ENCODE measurements at places on chromosomes 1 and 21. TPM values are rescaled to one million over a fixed set of nuclear protein-coding genes. Genes with fewer than 3 reads are reported as not detected.

Gene C1QC
- polyA plus RNA-seq, result not detected

Gene AMY1A
- not detected for polyA plus RNA-seq

Gene PRDM16
- 0.29 TPM for polyA plus RNA-seq

Gene PRAMEF27
- not detected for polyA plus RNA-seq

Gene ZNF683
- polyA plus RNA-seq, result 4.1 TPM

Gene MMEL1
- polyA plus RNA-seq, result 5.1 TPM

Gene SPRR2E
- polyA plus RNA-seq, result not detected

Gene OR10J5
- not detected for polyA plus RNA-seq

Gene OR2T27
- polyA plus RNA-seq, result not detected

Gene CDC42BPA
- 0.67 TPM for polyA plus RNA-seq

Gene SPRR1A
- polyA plus RNA-seq, result not detected

Gene ZRANB2
- 47.2 TPM for polyA plus RNA-seq

Gene ANGPTL1
- polyA plus RNA-seq, result not detected

Gene ARHGAP29
- polyA plus RNA-seq, result not detected

Gene KRTAP21-2
- polyA plus RNA-seq, result not detected

Gene ZC3H11A
- polyA plus RNA-seq, result 50.4 TPM

Gene TFF3
- not detected for polyA plus RNA-seq

Gene CA6
- not detected for polyA plus RNA-seq

Gene COL8A2
- polyA plus RNA-seq, result 0.12 TPM
